ENCODE measurements at places on chromosomes 5 and 9.
A peak's percentile ranks its signal among the peaks of the same experiment; 100 is the strongest.

DNA sequence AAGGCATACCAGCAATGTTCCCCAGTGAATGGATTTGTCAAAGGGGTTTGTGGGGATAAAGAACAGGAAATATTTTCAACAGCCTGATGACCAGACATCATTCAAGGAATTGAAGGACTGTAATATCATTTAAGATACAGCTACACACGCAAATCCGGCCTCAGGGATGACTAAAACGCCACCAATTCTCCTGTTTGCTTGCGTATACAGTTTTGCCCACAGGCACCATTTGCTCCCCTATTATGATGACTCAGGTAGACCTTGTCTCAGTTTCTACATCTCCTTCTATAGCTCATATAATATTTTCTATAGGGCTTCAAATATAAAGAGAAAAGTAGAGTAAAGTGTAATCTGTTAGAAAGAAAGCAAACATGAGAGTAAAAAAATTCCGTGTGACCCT lies 29.7 kb upstream of the ITGA1 start:
- no peak for DNase-seq

DNA sequence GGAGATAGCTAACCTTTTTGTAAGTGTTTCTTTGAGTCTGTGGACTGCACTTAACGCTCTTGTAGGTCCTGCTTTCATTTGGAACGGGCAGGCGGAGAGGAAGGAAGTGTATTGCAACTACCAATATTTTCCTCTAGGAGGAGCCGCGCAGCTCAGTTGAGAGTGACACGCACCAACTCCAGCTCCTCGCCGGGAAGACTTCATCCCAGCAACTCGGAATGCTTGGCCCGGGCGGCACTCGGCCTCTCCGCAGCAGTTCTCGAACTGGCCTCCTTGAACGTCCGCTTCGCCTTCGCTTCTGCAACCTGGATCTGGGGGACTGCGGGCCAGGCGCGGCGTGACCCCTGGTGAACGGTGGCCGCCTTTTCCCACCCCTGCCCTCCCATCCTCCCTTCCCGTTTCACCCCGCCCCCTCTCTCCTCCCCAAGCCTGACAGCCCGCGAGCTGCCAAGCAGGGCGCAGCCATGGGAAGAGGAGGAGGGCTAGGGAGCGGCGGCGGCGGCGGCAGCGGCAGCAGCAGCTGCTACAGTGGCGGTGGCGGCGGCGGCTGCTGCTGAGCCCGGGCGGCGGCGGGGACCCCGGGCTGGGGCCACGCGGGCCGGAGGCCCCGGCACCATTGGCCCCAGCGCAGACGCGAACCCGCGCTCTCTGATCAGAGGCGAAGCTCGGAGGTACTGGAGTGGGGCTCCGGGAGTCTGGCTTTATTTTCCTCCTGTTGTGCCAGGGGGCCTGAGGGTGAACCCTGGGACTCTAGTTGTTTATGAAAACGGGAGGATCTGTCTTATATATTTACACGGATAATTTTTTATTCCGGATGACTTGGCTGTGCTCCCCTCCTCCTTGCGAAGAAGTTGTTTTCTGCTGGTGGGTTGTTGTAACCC lies at the start of gene GHR:
Gene GHR (plus strand): TSS at position 155 of the 881 bp plus-strand sequence. CDS start 142,436 bp downstream, outside the sequence.
- peak; percentile 51 for DNase-seq

DNA sequence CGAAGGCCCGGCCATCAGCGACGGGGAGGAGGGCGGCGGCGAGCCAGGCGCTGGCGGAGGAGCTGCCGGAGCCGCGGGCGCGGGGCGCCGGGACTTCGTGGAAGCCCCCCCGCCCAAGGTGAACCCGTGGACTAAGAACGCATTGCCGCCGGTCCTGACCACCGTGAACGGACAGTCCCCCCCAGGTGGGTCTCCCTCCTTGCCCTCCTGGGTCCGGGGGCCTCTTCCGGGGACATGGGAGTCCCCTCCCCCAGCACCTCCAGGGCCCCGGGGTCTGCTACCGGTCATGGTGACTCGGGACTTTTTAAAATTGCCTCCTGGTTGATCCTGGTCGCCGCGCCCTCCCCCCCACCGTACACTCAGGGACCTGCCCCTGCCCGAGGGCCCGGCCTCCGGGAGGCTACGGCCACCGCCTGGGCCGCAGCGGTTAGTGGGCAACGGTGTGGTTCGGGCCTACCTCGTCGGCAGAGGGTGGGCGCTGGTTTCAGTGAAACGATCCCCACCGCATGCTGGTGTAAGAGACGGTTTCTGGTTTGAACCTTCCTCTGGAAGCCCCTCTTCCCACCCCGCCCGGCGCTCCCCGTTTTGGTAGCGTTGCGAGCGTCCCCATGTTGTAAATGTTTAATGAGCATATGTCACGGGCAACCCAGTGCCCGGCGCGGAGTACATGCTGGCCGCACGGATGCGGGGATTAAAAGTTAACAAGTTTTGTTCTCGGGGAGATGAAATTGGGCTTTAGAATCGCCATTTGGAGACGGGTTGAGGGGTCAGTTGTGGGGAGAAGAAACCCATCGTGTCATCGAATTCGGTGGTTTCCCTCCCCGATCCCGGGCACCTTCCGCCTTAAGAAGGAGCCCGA lies 1.1 kb downstream of the LARP1 start:
- DNase-seq, result no peak

DNA sequence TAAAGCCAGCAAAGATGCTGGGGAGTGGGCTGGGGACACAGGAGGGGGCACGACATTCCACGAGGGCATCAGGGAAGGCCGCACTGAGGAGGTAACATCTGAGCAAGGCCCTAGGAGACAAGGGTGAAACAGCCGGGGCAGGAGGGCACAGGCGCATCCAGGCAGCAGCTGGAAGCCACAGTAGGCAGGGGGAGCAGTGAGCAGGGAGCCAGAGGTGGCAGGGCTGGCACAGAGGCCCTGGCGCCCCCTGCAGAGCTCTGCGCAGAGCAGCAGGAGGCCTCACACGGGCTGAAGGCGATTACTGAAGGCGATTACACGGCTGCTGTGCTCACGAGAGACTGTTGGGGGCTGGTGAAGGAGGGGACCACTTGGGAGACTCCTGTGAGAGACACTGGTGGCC lies 15.4 kb downstream of the LMAN2 start:
- DNase-seq, result no peak

DNA sequence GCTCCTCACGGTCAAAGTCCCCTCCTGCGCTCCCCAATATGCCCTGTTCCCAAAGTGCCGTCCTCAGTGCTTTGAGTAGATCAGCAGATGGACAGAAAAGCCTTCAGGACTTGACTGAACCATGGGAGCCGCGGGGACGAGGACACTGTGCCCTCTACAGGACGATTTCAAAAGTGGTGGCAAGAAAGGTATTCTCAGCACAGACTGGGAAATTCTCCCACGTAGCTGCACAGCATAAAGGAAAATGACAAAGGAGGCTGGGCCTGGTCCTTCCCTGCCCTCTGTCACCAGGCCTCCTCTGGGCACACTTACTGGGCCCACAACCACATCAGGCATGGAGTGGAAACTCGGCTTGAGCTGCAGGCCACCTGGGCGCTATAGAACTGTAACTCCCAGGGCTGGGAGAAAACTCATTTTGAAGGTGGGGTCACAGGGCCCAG lies 16.7 kb upstream of the MTMR12 start:
- DNase-seq, result no peak

- DNase-seq, result no peak
These were observed 19.7 kb downstream of the CAMSAP1 start for GRCh38 chr9:135887585-135888050.

- DNase-seq, result no peak
These were observed 2.5 kb downstream of the SRP19 start for GRCh38 chr5:112863549-112863948.

- DNase-seq, result no peak
These were observed 291.1 kb downstream of the NR2F1-AS1 start for GRCh38 chr5:93289942-93290341.

DNA sequence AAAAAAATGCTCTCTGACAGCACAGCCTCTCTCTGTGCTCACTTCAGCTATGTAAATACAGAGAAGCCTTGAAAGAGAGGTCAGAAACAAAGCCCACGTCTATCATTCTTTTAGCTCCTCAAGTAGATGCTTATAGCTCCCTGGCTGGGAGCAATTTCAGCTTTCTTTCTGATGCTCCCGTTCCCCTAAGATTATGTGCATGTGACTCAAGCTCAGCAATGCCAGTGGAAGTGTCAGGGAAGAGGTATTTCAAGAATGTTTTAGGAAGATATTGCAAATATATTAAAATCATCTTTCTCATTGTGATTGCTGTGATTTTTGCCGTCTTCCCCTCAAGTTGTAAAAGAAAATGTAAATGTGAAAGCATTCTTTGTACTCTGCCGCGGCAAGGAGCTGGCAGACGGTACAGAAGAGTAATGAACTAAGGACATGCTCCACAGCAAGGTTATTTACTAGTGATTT lies 1353.7 kb upstream of the ACO1 start:
- DNase-seq, result no peak

- no peak for DNase-seq
These were observed 33.6 kb downstream of the SUB1 start for GRCh38 chr5:32618962-32619361.

DNA sequence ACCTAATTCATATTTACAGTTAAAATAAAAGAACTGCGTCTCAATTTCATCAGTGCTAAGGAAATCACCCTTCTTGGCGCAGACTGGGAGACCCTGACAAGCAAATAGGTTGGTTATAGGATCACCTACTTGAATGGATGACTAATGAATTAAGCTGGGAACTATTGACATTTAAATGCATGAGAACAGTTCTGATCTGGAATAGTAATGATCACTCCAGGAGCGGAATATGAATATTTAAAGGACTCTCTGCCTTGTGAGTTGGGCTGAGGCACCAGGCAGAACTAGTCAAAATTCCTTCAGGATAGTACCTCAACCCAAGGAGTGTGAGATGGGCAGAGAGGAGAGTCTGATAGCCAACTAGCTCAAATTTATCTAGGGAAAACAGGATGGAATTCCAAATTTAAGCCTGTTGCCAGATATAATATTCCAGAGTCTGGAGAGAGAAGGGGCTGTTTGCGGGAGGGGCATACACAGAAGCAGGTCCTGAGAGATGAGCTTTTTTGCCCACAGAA lies 364.4 kb downstream of the CSNK1G3 start:
- DNase-seq, result no peak

DNA sequence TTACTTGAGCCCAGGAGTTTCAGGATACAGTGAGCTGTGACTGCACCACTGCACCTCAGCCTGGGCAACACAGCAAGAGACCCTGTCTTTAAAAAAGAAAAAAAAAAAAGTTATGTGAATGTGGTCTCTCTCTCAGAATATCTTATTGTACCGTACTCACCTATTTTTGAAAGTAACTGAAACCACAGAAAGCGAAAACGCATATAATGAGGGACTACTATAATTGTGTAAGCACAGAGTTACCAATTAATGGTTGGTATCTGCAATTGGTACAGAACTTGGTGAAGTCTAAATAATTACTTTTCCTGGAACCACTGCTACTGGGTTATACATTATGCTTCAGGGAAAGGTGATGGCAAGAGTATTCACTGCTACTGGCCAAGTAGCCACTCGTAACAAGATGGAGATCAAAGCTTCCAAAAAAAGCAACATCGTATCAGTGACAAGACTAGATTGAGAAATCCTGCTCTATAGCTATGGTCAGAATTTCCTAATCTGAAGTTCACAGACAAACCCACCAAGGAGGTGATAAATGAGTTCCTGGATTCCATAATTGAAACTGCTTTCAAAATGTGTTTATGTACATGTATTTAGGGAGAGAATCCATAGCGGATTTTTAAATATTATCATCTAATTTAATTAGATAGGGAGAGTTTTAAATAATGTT lies 82.7 kb downstream of the NR6A1 start:
- no peak for DNase-seq

GRCh38 chr9:131702911-131703310 lies 37.0 kb downstream of the RAPGEF1 start:
- DNase-seq, result no peak

- no peak for DNase-seq
These were observed 177.9 kb upstream of the PRLR start for GRCh38 chr5:35408146-35408545.

DNA sequence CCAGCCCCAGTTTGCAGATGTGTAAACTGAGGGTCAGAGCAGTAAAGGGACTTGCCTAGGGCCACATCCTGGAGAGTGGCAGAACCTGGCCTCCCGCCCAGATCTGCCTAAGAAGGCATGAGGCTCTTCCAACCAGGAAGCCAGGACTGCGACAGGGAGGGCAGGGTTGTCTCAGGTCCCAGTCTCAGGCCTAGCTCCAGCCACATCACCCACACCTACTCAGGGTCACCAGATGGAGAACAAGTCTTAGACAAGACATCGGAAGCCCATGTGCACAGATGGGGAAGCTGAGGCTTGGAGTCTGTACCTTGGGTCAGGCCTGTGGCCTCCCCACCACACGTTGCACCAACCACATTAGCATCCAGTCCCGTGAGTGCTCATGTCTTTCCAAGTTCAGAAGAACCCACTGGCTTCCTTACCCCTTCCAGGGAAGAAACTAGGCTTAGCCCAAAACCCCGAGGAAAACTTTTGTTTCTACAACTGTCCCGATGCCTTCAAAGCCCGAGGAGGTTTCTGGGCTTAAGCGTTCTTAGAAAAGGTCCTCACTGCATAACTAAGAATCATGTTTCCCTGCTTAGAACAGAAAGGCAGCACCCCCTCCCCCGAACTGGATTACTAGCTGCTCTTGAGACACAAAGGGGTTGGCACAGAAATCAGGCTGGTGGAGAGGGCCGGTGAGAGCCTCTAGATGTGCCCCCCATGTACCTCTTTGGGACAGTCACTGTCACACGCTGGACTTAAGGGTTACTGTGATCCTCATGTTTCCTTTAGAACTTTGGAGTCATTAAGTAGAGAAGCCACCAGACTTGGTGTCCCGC lies 2.2 kb downstream of the FAM78A start:
- no peak for DNase-seq

GRCh38 chr9:107938801-107939386 lies 449.3 kb upstream of the KLF4 start:
- no peak for DNase-seq

DNA sequence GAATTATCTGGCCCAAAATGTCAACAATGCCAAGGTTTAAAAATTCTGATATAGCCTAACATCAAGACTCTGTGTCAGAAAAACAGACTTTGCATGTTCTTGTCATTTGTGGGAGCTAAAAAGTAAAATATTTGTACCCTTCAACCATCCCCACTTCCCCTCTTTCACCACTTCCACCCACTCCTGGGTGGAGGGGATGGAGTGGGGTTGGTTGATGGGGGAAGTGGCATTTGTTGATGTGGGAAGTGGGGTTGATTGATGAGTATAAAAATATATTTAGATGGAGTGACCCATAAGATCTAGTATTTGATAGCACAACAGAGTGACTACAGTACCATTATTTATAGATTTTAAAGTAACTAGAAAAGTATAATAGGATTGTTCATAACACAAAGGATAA lies 55.0 kb upstream of the C9orf72 start:
- DNase-seq, result no peak

DNA sequence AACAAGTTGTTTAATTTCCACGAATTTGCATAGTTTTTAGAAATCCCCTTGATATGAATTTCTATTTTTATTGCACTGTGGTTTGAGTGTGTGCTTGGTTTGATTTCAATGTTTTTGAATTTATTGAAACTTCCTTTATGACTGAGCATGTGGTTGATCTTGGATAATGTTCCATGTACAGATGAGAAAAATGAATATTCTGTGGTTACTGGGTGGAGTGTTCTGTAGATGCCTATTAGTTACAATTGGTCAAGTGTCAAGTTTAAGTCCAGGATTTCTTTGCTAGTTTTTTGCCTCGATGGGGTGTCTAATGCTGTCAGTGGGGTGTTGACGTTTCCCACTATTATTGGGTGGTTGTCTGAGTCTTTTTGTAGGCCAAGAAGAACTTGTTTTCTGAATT lies 319.5 kb upstream of the ACTBL2 start:
- DNase-seq, result no peak
